Erythroblast (primary cell): ENCODE measurements at places on chromosomes 5 and 9.

DNA sequence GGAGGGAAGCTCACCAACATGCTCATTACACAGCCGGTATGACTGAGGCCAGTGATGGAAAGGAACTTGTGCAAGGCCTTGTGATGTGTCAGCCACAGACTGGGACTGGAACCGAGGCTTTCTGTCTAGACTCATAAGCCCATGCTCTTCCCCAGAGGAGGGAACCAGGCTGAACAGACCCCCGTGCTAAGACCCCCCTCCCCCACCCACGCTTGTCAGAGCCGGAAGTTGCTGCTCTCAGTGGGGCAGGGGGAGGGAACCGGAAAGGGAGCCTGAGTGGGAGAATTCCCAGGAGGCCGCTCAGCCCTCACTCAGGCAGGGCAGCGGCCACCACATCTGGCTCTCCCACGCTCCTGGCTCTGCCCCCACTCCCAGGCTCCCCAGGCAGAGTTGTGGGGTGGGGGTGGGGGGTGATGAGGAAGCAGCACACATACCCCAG, 4.1 kb upstream of the PDGFRB start:
- no peak for DNase-seq

DNA sequence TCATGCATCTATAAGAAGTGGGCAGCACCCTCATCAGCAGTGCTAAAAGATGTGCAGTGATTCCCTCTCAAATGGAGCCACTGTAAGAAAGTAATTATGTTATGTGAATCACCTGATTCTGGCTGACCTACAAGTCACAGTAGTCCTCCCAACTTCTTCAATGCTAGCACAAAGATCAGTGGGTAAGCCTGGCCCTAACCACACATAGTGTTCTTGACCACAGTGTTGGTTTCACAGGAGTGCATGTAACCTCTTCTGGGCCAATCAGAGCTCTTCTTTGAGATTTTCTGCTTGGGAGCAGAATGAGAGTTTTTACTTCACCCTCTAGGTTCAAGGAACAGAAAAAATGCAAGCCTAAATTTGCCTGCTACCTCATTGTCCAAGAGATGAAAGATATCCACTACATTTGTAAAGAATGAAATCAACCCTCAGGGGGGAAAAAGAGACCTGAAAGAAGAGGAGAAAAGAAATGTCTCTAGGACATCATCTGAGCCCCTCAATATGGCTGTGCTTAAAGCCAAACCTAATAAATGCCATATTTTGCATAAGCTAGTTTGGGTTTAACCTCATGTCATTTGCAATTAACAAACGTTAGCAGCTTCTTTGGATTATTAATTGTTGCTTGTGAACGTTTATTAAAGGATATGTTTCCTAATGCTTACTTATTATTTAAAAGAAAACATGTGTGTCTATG, 65.3 kb upstream of the ADRB2 start:
- no peak for DNase-seq

GRCh38 chr5:66306844-66307315, 162.8 kb downstream of the SREK1 start:
- DNase-seq: peak; percentile 64

- DNase-seq: no peak
These were observed 286.4 kb upstream of the WWC1 start for GRCh38 chr5:168005093-168005492.

DNA sequence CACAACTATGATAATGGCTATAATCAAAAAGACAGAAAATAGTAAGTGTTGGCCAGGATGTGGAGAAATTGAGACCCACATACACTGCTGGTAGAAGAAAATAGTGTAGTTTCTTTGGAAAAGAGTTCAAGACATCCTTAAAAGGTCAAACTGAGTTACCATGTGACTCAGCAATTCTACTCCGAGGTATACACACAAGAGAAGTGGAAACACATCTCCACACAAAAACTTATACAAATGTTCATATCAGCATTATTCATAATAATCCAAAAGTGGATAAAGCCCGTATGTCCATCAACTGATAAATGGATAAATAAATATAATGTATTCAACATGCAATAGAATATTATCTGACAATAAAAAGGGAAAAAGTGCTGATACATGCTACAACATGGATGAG, 532.2 kb downstream of the NR2F1-AS1 start:
- DNase-seq: no peak

- DNase-seq: peak; percentile 78
These were observed 30.7 kb downstream of the IFNW1 start for GRCh38 chr9:21110708-21111576.

- DNase-seq: no peak
These were observed 49.5 kb downstream of the DAB2IP start for GRCh38 chr9:121700832-121701419.

- DNase-seq: no peak
These were observed 22.7 kb upstream of the COL5A1 start for GRCh38 chr9:134618833-134619447.

GRCh38 chr5:64505769-64506566, at the start of gene RGS7BP:
Gene RGS7BP, plus strand, starts transcription at chr5:64506015. Its CDS starts 610 bp downstream, at chr5:64506625.
- no peak for DNase-seq

DNA sequence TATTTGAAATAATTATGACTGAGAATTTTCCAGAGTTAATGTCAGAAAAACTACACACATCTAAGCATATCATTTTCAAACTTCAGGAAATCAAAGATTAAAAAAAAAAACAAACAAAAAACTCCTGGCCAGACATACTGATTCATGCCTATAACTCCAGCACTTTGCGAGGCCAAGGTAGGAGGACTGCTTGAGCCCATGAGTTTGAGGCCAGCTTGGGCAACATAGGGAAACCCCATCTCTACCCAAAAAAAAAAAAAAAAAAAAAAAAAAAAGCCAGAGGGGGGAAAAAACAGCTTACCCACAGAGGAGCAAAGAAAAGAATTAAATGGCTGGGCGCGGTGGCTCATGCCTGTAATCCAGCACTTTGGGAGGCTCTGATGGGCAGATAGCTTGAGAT, 22.4 kb downstream of the EFCAB9 start:
- no peak for DNase-seq

DNA sequence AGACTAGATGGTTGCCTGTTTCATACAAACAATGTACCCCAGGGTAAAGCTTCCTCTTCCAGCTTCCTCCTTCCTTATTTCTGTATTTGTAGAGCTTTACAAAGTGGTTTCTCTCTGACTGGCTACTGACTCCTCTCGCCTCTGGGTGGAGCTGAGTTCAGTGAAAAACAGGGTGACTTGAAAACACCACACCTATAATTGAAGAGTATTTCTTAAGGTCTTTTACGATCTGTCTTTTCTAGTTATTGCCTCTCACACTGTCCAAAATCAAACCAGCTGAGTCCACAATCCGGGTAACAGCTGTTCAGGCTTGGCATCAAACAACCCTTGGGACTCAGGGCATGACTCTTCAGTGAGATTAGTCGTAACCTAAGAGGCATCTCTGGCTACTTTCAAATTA, 200.4 kb downstream of the ARRDC3 start:
- DNase-seq: no peak

GRCh38 chr9:34185778-34186551, 7.1 kb downstream of the UBAP1 start:
- DNase-seq: peak; percentile 87
